ENCODE measurements at places on chromosomes 13 and 19.

- no peak for DNase-seq
These were observed 2.8 kb downstream of the N4BP2L2 start for GRCh38 chr13:32535748-32536147.

DNA sequence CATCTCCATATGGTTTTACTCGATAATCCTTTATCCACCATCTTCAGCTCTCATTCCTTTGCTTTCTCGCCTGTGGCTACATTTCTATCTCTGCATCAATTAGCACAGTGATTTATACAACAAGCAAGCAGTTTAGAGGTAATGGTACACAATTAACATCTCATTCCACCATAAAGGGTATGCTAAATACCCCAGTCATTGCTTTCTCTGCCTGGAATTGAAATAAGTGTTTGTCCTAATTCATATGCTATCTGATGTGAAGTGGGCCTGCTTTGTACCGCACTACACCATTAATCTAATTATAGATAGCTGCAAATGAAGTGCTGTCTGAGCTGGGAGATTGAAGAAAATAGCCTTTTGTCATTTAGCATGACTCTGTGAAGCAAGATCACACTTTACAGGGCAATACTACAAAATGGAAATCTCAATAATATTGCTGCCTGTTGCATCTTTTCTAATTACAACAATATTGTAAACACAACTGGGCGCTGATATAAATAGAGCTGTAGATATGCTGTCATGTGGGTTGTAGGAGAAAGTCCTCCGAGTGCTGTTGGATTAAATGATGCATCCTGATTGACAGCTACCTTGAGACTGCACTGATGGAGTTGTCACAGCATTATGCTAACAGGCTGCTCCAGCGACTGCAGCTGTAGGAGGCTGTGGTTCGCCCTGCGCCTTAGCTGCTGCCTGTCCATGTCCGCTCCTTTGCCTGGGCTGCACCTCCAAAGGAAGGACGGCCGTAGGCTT lies 78.2 kb downstream of the GGACT start:
- DNase-seq = no peak

- DNase-seq = peak; percentile 80
These were observed 316.6 kb downstream of the DNAJC15 start for GRCh38 chr13:43339805-43340550.

DNA sequence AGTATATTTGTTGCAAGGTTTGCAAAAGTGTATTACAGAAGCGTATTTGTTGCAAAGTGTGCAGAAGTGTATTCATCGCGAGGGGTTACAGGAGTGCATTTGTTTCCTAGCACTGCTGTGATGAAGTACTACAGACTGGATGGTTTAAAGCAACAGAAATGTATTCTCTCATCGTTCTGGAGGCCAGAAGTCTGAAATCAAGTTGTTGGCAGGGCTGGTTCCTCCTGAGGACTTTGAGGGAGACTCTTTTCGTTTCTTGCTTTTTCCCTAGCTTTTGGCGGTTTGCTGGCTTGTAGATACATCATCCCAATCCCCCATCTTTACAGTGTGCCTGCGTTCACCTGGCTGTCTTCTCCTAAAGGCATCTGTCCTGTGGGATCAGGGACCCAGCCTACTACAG lies 127.9 kb upstream of the USP29 start:
- no peak for DNase-seq

DNA sequence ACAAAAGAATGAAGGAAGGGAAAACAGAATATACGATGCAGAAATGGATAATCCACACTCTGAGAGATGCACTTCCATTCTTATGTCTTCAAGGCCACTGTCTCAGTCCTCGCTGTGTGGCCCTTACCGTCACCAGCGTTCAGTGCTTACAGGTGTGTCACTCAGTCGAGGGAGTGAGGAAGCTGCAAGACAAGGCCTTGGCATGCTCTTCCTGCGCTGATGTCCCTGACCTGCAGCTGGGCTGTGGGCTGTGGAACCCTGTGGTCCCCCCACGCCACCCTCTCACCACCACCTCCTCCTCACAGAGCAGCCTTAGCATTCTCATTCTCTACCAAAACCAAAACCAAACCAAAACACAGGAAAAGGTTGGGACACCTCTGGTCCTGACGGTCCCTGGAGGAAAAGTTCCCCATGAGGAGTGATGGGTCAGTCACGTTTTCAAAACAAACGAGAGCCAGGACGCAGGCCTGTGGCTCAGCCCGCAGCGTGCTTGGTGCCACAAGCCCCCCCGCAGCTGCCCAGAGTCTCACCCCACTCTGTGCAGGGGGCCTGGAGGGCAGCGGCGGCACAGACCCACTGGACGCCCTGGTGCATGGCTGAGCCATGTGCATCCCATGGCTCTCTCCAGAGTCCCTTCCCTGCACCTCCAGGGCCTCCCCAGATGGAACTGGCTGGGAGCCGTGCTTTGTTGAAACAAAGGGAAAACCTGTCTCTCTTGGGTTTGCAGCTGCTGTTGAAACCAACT lies 48.2 kb upstream of the GPR183 start:
- DNase-seq = no peak
